ENCODE measurements at places on chromosomes 2 and 18.

- no peak for DNase-seq
Measured at GRCh38 chr2:108428286-108429009, 20.6 kb upstream of the GCC2 start.

DNA sequence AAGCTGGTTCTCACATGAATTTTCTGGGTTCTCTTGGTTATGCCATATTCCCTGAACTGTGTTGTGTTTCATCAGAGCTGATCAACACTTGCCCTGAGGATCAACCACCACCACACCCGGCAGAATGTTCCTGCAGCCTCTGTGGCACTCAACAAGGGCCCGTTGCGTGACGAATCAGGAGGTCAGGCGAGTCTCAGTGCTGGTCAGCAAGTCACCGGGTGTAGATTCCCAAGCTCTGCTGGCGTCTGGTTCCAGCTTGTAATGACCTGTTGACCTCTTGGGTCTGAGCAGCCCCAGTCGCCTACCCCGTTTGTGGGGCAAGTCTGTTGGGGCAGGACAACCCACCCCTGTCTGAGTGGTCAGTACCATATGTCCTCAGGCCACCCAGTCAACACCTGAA is 46.0 kb downstream of the ADCY3 start:
- no peak for DNase-seq

DNA sequence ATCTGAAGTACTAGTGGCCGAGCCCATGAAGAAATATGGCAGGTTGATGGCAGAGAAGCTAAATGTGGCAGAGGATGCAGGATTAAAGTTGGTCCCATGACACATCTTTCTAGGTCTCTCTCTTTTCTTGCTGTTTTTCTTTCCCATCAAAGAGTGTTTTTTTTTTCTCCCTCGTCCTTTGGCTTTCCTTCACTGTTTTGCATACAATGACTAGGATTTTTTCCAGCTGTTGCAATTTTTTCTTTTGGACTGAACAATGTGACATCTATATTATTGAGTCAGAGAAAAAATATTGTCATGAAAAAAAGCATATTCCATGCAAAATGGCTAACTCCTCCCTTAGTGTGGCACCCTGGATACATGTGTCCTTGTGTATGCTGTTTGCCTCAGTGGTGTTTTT is 939.5 kb upstream of the FANCL start:
- no peak for DNase-seq

DNA sequence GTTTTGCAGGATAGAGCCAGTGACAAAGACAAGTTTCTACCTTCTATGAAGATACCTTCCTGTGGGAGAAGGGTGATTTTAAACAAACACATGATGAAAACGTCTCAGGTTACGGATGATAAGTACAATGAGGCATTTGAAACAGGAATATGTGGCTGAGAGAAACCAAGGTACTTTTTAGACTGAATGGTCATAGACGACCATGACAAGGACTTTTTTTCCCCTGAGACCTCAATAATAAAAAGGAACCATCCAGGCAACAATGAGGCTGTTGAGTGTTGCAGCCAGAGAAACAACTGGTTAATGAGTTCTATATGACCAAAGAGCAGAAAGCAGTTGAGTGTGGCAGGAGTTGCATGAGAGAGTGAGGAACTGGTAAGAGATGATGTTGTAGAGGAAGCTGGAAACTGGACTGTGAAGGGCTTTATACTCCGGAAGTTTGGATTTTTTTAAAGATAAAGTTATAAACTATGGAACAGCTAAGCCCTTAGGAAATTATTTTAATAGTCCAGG is 306.1 kb upstream of the CYRIA start:
- DNase-seq: no peak

GRCh38 chr18:77207540-77207939 is 42.1 kb upstream of the GALR1 start:
- DNase-seq: peak; percentile 25

DNA sequence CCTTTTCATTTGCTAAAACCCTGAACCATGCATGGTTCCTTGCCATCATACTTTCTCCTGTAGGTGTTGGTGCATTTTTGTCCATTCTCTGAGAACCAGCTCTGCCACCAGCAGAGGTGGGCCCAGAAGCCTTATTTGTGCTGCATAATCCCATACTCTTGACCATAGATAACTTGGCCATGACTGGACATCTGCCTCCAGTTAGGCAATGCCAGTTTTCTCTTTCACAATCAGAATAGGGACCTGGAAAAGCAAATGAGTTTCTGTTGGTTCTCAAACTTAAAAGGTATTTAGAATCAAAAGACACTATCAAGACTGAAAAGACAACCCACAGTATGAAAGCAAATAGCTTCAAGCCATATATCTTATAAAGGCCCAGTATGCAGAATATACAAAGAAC is 167.3 kb downstream of the MAIP1 start:
- DNase-seq: no peak

DNA sequence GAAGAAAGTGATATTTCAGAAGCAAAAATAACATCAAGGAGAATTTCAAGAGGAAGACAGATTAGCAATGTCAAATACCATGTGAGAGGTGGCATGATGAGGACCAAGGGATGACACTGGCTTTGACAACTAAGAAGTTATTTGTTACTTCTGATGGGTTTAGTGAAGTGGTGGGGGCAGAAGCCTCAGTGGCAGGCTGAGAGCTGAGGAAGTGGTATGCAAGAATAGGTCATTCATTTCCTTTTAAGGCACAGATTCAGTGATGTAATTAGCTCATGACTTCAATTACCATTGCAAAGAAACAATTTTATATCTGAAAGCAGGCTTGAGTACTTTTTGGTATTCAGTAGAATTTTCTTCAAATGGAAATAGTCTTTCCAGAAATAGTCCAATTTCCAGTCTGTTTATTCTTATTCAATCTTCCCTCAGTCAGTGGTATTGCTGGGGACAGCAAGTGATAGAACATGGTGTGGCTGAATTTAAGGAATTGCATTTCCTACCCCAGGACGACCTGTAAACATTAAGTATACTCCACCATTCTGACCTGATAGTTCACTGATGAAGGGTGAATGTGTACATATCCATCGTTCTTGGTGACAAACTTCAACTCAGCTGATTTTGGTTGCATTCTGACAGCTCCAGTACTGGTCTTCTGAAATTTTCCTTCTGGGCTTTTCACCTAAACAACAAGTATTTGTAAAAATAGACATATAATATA is 28.2 kb downstream of the GEMIN6 start:
- DNase-seq: no peak

DNA sequence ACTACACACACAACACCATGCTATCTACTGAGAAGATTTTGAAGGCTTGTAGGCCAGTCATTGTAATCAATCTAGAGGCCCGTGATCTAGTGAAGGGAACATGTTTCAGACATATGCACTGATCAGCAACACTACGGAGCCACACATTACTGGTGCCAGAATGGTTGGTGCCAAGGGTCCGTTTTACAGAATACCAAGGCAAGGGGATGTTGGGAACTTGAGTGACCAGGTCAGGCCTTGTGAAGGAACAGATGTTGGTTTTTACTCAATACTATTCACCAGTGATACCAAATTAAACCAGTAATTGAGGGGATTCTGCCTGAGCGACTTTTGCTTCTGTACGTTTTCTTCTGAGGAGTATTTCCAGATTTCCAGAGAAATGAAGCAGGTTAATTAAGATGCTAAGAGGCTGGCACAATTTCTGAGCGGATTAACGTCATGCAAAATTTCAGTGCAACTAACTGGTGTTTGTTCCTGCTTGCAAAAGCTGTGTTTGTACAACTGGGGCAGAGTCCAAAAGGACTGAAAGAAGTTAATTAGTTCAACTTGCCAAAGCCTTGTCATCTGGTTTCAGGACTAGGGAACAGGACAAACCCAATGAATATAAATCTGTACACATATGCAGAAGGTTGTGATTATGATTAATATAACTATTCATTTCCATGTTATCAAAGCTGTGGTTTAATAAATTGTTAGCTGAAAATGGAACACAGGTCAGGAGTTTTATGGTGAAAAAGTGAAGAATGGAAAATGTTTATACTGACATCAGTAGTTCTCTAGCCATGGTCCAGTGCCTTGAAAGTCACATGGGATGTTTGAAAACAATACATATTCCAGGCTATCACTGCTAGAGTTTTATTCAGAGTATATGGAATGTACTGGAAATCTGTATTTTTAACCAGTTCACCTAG is 432.1 kb upstream of the DCC start:
- no peak for DNase-seq

GRCh38 chr2:48979691-48980090 is 174.6 kb downstream of the FSHR start:
- no peak for DNase-seq

DNA sequence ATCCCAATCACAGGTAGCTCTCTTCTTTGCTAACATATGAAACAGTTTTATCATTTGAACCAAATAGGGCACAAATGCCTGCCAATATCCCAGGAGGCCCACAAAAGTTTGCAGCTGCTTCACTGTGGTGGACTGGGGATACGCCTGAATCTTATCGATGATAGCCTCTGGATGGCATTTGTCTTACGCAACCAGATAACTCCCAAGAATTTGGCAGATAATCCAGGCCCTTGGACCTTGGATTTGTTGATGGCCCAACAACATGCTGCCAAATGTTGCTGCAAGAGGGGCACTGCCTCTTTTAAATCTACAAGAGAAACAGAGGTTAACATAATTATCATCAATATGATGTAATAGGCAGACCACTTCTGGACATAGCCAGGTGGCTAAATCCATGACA is 587.1 kb upstream of the LRRTM4 start:
- no peak for DNase-seq

GRCh38 chr2:60470340-60470739 is 83.1 kb downstream of the BCL11A start:
- DNase-seq: no peak

DNA sequence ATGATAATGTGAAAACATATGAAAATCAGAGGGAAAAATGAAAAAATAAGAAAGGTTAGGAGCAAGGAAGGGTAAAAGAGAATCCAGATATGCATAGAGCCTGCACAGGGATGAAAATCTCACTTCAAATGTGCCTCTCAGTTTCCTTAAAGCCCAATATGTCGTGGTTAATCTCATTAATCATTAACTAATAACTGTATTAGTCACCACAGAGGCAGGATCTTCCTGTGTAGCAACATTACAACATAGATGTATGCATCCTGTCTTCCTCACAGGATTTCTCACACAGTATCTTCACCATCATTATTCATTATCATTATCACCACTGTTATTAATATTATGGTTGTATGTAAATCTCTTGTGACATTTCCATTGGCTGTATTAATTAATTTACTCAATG is 361.2 kb upstream of the SOX11 start:
- no peak for DNase-seq

- no peak for DNase-seq
Measured at GRCh38 chr2:65691816-65692215, 259.4 kb upstream of the SPRED2 start.
